ENCODE measurements at places on chromosomes 2 and 18.

DNA sequence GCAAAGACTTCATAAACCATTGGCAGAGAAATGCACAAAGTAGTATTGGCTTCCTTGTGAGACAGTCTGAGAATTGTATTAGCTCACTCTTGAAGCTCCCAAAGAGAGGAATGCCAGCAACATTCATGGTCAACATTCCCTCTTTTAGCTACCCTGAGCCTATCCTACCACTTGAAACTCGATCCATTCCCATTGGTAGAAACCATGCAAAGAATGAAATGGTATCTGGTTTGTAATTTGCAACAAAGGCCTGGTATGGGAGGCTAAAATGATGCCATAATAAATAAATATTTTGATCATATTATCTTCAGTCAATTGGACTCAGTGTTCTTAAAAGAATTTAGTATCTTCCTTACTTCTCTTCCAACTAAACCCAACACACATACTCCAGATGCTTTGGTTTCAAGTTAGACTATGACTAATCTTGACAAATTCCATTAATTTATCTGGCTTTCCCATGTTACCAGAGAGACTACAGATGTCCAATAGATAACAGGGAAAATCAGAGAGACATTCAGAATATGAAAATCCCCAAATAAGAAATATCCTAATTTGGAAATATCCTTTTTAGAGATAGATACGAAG is 102.9 kb downstream of the DHRS9 start:
- no peak for DNase-seq

- DNase-seq = no peak
Observed at GRCh38 chr18:27206411-27206810, 21.3 kb upstream of the CHST9 start.

- DNase-seq = no peak
Observed at GRCh38 chr18:57767259-57768050, 35.7 kb downstream of the ATP8B1 start.

DNA sequence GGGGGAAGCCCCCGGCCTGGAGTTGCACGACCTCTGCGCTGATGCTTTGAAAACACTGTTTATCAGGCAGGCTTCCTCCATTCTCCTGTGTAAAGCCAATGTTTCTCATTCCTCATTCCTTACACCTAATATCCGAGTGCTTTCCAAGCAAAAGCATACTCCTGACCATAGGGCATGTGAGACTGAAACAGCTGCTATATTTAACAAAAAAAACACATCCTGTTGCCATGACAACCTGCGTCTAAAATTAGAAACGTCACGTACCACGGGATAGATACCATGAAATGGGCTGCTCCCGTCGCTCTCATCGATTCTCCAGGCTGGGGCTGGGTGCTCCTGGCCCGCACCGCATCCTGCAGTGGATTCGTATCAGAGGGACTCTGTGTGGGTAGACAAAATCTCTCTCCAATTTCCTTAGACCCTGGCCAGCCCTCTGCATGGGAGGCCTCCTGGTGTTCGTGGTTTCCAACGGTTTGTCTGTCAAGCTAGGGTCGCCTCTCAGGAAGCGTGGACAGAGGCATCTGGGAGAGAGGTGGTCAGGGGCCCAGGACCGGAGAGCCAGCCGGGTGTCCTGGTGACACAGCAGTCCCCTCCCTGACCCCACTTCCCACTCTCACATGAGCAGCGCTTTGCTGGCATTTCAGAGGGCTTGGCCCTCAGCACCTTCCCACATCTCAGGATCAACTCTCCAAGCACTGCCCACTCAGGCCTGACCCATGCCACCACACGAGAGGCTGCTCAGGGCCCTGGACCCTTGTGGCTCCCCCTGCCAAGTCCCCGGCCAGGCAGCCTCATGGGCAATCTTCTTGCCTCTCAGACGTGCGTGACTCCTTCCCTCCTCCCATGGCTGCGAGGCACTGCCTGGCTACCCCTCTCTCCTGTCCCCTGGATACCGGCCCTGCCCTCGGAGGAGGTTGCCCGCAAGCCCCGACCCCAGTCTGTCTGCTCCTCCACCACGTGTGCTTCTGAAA is 268.1 kb downstream of the NDUFA10 start:
- DNase-seq = no peak

DNA sequence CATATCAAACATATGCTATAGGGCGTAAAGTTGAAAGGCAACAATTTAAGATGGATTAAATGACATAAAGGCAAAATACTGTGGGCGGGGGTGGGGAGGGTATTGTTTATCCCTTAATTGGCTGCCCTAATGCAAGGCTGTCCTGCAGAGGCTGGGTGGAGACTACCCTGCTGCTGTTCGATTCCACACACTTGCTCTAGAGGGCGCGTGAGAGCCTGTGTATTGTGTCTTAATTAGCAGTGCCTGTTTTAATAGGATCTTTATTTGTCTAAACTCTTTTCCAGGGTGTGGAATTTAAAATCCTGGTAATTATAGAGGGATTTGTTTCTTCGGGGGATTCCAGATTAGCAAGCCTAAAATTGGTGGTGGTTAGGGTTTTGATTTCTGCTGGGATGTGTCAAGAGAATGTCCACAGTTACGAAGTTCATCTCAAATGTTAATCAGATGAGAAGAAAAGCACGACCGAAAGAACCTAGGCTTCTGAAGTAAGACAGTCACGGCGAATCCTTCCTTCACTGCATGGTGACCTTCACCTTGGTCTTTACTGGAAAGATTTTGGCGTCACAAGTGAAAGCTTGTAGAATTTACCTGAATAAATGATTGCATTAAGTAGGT is 103.5 kb upstream of the MAP3K20 start:
- DNase-seq = no peak

DNA sequence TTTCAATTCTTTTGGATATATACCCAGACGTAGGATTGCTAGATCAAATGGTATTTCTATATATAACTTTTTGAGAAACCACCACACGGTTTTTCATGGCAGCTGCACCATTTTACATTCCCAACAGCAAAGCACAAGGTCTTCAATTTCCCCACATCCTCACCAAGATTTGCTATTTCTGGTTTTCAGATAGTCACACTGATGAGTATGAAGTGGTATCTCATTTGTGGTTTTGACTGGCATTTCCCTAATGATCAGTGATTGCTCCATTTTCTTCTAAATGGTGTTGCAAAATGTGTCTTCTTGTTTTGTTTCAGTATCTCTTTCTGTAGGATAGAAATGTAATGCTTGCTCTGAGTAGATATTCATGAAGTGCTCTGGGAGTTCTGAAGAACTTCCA is 52.0 kb downstream of the ANKRD44 start:
- DNase-seq = no peak

DNA sequence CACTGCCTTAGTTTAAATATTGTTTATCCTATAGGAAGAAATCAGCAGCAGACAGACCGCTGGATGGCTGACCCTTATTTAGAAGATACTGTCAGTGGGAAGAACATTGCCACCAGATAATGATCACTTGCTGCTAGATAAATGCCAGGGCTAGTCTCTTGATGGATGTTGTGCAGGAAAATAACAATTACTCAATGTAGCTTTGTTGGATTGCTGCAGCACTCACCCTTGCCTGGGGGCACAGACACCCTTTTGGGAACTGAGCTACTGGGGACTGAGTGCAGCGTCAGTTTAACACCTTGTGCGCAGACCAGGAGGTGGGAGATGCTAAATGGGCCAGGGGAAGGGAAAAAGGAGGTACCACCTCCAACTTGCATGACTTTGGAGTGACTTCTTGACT is 64.2 kb upstream of the CAPN13 start:
- no peak for DNase-seq

- no peak for DNase-seq
Observed at GRCh38 chr18:23273443-23273966, 138.2 kb downstream of the CABLES1 start.

- no peak for DNase-seq
Observed at GRCh38 chr2:25576596-25576995, 96.8 kb downstream of the DTNB start.
